ENCODE measurements at places on chromosomes 7 and 10.

DNA sequence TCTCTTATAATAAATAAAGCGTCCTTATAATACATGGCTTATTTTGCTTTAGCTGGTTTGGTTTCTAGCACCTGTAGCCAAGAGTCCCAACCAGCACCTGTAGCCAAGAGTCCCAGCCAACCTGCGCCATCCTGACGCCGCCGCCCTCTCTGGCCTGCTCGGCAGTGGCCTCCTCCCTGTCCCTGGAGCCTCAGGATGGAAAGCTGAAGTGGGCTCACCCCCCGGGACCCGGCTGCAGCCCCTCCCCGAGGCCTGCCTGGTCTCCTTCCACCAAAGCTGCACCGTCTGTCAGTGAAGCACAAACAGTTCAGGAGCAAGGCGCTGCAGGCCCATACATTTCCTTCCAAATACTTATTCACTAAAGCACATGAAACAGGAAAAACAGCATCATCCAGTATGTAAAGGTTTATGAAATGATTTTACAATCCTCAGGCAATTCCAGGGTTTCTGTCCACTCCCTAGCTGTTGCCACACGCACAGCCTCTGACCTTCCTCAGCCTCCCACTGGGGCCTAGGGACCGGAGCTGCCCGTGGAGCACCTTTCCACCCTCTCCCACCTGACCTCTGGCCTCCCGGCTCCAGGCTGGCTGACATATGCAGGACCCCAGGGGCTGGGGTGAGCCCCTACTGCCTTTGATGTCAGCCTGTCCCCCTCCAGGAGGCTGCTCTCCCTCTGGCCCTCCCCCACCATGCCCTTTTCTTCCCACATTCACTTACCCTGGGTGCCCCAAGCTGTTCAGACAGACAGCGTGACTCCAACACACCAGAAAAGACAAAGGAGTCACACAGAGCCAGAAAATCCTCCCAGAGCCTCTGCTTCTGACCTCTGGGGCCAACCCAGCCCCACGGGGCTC, 149.6 kb upstream of the PPP2R2D start:
- ATAC-seq, result no peak

- peak; percentile 70 for ATAC-seq
These were observed 11.9 kb downstream of the PLAU start for GRCh38 chr10:73922864-73923133.

- no peak for ATAC-seq
These were observed 108.1 kb upstream of the PODXL start for GRCh38 chr7:131664570-131664969.

DNA sequence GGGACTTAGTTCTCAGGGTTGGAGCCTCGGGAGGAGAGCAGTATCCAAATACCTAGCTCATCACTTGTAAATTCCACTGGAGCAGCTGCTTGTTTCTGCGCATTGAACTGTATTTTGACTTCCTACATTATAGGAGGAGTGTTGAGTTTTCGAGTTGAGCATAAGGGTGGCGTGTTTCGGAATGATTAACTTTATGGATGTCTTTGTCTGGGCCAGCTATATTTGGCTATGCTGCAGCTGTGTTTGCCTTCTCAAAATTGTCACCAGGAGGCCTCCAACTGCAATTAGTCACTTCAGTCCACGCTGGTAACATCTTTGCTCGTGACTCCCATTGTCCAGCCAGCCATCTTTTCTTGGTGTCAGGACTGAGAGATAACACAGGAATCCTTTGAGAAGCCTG, 9.1 kb downstream of the CELF2 start:
- no peak for ATAC-seq

DNA sequence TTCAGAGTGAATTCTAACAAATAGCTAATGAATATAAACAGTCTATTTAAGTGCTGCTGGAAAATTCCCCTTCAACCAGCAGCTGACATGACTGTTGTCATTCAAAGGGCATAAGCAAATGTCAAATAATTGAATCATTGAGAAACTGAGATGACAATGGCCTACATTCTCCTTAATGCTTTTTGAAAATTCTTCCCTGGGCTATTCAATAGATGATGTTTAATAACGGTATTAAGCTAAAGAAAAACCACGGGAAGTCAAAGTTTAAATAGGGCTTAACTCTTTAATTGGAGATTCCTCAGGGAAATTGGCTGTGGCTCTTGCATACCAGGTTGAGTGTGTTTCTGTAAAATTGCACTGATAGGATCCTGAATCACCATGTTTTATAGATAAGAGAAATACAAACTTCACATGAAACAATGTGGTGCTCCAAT, 77.0 kb downstream of the ARL4A start:
- peak; percentile 18 for ATAC-seq

DNA sequence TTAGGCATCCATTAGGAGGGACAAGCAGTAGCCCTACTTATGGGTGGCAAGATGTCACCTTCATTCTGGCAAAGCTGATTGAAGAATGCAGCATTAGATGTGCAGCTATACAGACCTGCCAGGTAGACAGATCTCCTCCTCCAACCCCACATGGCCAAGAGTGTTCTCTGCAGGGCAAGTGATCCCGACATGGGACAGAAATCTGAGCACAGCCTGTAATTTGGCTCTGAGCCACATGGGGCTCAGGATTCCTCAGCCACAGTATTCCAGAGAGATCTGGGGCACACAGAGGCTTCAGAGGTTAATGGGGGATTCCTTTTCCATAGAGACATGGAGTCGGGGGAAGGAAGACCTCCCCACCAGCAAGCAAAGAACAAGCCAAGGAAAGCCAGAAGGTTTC, 58.7 kb upstream of the GDF10 start:
- no peak for ATAC-seq

- no peak for ATAC-seq
These were observed 113.8 kb upstream of the ITGB1 start for GRCh38 chr10:33071857-33072256.

- ATAC-seq, result no peak
These were observed 51.4 kb upstream of the NPS start for GRCh38 chr10:127497685-127498084.

DNA sequence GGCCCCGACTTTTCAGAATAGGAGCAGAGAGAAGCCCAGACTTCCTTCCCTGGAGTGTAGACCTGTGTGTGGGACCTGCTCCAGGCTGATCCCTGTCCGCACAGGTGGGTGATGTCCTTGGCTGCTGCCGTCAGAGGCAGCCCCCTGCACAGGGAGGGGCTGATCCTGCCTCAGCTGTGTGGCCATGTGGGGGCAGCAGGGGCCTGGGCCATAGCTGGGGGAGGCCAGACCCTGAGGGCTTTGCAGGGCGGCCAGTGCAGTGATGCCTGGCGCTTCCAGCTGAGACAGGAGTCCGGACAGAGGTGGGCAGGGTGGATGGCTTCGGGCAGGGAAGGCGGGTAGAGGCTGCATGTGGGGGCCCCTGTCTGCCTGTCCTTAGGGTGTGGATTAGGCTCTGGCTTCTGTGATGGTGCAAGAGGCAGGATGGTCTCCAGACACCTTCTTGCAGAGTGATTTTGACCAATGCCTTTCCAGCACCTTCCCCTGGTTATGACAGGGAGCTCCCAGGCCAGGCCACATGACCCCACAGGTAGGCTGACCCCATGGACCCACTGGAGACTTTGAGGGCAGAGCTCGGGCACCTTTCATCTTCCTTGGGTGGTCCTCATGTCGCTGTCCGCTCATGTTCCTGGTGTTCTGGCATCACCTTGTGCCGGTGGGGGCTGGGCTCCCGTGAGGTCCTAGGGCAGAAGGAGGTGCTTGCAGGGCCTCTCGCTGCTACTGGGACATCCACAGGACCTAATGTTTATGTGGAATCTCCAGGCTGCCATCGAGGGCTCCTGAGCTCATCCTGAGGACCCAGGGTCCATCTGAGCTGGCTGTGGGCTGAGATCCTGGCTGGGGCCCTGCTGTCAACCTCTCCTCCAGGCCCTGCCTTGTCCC, 141.5 kb downstream of the ADCY1 start:
- no peak for ATAC-seq

Measured in activated T-helper 17 cell treated with anti-CD3 and anti-CD28 coated beads, Interleukin-2, amount 50 U/mL, for 72 hours (primary cell).